ENCODE measurements at places on chromosomes 7 and 10. TPM values are rescaled to one million over a fixed set of nuclear protein-coding genes. Genes with fewer than 3 reads are reported as not detected.

EPO gene
- not detected for total RNA-seq

- no peak for DNase-seq
Observed at GRCh38 chr7:42198974-42199668, 37.9 kb downstream of the GLI3 start.

WEE2 gene
- total RNA-seq: not detected

TAS2R5 gene
- total RNA-seq: 1.3 TPM

GRCh38 chr7:48388911-48389310 is 217.7 kb downstream of the ABCA13 start:
- DNase-seq: no peak

DNA sequence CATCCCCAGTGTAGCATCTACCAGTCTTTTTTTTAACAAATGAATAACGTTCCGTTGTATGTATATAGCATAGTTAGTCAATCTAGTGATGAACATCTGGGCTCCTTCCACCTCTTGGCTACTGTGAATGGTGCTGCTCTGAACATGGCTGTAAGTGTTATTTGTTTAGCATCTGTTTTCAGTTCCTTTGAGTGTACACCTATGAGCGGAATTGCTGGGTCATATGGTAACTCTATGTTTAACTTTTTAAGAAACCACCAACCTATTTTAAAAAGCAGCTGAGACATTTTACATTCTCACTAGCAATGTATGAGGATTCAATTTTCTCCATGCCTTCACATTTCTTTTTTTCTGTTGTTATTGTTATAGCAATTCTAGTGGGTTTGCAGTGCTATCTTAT is 178.2 kb downstream of the DNAJC1 start:
- DNase-seq: no peak

LHFPL3 gene
- not detected for total RNA-seq

FAM20C gene
- 0.45 TPM for total RNA-seq

MMS19 gene
- total RNA-seq: 86.8 TPM

CRYGN gene
- not detected for total RNA-seq

- no peak for DNase-seq
Observed at GRCh38 chr10:121459279-121459621, 139.0 kb downstream of the FGFR2 start.

DNA sequence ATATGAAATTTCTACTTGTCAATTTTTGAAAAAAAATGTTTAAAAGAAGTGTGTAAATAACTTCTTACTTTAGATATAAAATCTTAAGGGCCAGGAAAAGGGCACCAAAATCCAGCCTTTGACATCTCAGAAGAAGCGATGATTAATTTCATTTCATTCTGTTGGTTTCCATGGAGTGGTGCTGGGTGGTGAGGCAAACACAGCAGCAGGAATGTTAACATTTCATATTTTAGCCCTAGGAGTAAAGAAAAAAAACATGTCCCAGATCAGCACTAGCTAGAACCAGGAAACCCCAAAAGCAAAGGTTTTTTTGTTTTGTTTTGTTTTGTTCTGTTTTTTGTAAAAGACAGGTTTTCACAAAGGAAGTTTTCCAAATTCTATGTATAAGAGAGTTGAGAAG is 298.8 kb upstream of the C7orf33 start:
- DNase-seq: no peak

GRCh38 chr7:31315758-31316157 is 24.8 kb downstream of the NEUROD6 start:
- no peak for DNase-seq

GHITM gene
- 192 TPM for total RNA-seq

DNA sequence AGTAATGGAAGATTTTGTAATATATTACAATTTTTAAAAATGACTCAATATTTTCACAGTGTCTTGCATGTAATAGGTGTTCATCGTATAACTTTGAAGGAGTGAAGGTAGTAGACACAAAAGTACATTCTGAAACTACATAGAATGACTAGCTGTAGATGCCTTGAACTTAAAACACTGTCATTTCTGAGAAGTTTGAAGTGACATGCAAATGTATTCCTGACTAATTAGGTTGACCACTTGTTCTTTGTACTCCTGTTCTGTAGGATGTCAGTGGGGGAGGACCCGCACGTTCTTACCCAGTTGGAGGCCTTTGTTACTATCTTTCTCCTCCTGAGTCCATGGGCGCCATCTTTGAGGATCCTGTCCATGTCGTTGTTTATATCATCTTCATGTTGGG is 31.2 kb downstream of the SEC61A2 start:
- DNase-seq: peak; percentile 15

DNA sequence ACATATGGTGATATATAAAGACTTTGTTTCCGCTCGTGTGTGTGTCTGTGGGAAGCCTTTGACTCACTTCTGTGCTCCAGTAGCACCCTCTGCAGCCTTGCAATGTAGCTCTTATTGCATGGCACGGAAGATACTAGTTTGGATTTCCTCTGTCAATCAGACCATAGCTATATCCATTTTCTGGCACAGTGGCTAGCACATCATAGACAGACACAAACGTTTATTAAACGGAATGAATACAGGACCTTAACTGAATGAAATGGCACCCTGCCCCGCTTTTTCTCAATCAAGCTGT is 124.0 kb upstream of the PTPN20 start:
- peak; percentile 45 for DNase-seq

ACHE gene
- not detected for total RNA-seq

- no peak for DNase-seq
Observed at GRCh38 chr7:22275661-22276060, 81.3 kb downstream of the RAPGEF5 start.

DNA sequence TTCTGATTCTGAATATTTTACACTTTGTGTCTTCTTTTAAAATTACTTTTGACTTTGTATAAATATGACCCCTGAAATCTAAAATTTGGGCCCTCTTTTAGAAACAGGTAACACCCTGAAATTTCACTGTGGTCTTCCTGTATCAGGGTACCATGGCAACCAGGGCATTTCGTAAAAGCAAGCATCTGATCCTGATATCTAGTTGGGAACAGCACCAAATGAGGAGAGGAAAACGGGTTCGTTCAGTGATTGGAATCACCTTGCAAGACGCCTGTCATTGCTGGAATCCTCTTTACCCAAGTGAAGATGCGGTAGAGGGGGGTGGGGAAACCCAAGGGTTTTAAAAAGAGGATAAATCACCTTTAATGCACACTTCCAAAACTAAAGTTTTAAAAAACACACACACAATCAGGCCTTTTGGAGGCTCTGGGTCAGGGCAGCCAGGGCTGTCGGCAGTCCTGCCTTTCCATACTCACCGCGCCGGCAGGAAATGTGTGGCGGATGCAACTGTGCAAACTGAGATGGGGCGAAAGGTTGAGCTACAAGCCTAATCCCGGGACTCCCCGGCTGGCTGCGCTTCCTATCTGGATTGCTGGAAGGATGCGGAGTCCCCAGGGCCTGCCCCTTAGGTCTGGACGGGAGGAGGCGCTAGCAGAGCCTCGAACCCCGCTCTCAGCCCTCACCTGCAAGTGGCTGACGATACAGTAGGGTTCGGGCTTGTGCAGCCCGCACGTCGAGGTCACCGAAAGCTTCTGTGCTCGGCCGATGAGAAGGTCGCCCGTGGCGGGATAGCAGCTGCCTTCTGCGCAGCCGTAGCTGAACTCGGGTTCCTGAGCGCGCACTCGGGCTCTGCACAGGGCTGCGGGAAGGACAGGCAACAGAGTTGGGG is 1.8 kb downstream of the LAMB1 start:
- no peak for DNase-seq

DNA sequence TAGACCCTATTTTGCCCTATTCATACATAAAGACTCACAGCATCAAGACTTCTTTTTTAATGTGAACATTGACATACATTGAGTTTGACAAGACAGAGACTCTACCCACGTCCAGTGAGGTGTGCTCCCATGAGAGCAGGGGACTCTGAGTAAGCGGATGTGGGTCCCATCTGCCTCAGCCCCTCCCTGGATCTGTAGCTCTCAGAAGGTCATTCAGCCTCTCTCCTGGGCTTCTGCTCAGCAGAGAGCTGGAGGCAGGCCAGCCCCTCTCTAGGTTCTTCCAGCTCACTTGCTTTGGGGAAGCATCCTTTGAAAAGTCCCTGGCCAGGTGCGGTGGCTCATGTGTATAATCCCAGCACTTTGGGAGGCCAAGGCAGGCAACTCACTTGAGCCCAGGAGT is 146.9 kb upstream of the ZMIZ1 start:
- DNase-seq: no peak

DNA sequence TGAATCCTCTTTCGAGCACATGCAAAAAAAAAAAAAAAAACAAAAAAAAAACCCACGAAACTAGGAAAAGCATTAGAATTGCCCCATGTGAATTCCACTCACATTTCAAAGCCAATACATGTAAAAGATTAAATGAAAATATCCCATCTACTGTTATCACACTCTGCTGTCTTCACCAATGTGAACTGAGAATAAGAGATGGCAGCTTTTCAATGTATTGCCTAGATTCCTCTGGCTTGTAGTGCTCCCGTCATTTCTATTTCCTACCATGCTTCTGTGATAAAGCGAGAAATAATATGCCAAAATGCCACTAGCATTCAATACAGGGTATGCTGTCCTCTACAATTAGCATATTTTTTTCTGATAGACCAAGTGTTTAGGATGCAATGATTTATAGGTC is 517.0 kb downstream of the NRG3 start:
- DNase-seq: no peak

SEMA3A gene
- 0.75 TPM for total RNA-seq

ZPBP gene
- total RNA-seq: not detected

GRCh38 chr7:142412551-142413193 is 154.8 kb upstream of the PRSS58 start:
- peak; percentile 51 for DNase-seq

DNA sequence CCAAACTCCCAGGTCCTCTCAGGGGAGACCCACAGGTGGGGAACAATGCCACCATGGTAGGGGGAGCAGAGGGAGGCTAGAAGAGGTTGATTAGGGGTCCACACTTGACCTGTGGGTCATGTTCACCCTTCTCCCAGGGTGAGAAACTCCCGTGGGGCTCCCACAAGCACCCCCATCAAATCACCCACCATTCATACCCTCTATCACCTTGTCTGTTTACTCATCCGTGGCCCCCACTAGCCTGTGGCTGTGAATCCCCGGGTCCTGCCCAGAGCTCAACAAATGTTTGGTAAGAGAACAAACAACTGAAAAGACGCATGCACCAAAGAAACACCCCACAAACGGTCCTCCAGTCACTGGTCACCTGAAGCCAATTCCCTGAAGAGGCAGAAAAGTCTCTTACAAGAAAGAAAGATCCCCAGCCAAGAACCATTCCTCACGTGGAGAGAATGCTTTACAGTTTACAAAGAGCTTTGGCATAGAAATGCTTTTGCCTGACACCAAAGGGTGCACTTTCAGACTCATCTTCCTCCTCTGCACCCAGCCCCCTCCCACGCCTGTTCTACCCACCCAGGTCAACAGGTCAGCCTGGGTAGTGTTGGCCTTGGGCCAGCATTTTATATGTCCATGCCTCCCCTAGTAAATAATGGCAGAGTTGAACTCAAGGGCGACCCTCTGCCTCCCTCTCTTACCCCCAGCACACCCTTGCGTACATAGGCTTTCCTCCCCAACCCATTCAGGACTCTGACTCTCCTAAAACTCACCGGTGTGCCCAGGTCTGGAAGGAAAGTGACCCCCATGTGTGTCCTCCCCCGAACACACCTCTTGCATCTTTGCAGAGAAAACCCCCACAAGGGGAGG is 1.9 kb downstream of the ZCCHC24 start:
- DNase-seq: no peak

DNA sequence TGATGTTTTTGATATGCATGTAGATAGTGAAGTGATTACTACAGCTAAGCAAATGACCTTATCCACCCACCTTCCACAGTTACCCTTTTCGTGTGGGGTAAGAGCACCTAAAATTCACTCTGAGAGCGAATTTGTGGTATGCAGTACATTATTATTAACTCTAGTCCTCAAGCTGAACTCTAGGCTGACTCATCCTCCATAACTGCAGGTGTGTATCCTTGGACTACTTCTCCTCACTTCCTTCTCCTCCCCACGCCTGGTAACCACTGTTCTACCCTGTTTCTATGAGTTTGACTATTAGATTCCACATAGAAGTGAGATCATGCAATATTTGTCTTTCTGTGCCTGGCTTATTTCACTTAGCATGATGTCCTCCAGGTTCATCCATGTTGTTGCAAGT is 484.6 kb downstream of the GATA3 start:
- no peak for DNase-seq

GRCh38 chr7:155293721-155294510 is 3.8 kb upstream of the INSIG1 start:
- DNase-seq: no peak

Data from activated CD4-positive, alpha-beta memory T cell treated with anti-CD3 and anti-CD28 coated beads for 36 hours (primary cell).